ENCODE measurements at places on chromosomes 4 and X.

DNA sequence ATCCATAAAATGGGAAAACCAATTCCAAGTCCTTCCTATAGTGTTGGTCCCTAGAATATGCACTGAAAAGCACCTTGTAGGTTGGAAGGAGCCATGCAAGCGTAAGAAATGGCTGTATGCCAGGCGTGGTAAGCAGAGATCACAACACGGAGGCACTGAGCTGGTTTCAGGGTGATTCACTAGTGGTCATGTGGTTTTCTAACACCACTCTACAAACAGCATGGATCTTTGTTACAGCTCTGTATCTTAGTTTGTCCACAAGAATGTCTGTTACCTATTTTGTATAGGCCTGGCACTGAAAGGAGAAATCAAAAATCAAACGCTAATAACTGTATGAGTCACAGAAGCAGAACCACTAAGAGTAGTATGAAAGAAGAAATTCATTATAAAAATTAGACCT is 71.9 kb downstream of the MAGEB17 start:
- DNase-seq, result no peak

DNA sequence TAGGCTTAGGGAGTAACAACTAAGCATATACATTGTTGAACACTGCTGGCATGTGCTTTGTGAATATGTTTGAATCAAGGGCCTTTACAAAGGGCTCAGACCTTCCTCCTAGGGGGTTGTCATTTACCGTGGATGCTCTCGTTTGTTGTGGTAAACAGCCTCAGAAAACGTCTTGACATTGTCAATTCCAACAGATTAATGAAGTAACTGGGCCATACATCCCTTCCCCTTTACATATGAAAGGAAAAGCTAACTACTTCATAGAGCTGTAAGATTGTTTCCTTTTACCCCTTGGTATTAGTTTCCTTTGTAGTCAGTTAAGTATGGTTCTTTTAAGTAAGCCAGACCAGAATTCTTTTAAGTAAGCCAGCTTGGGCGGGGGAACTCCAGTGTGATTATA is 42.9 kb downstream of the FAT4 start:
- DNase-seq, result no peak

DNA sequence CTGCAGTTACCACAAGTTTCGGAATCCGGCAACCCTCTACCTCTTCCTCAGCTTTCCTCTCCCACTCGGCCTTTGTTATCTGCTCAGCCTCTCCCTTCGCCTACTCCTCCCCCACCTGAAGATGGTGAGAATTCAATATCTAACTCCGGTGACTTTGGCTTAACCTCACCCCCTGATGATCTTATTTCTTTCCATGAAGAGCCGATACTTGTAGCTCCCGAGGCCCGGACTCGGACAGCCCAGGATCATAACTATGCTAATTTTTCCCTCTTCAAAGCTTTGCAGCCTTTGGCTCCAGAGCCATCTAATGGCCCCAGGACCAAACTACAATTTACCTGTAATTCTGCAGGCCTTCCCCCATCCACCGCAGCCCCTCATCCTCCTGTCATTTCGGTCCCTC is 32.0 kb upstream of the MGST2 start:
- peak; percentile 45 for DNase-seq

- DNase-seq, result peak; percentile 69
Measured at GRCh38 chr4:186351668-186352194, 85.7 kb downstream of the F11 start.

GRCh38 chr4:39936565-39937418 is 40.9 kb downstream of the PDS5A start:
- no peak for DNase-seq

GRCh38 chr4:42399393-42399792 is 2.1 kb downstream of the SHISA3 start:
- DNase-seq, result no peak

DNA sequence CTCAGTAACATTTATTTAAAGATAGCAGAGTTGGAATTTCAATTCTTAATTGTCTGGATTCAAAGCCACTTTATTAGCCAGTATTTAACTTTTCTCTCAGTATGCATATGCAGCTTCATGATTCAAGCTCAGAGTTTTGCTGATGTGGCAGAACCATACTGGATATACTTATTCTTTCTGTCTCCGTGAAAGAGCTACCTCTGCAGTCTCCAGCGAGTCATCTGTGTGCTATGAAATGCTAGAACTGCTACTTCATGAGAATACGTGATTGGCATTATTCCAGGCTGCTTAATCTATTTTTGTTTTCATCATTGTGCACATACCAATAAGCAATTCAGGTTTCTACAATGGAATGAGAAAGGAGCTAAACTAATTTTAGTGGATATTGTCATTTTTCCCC is 743.7 kb downstream of the C4orf33 start:
- DNase-seq, result no peak

GRCh38 chr4:75189711-75190335 is 256.9 kb downstream of the PARM1 start:
- no peak for DNase-seq

- no peak for DNase-seq
Measured at GRCh38 chrX:112834031-112834845, 6.4 kb downstream of the AMOT start.

DNA sequence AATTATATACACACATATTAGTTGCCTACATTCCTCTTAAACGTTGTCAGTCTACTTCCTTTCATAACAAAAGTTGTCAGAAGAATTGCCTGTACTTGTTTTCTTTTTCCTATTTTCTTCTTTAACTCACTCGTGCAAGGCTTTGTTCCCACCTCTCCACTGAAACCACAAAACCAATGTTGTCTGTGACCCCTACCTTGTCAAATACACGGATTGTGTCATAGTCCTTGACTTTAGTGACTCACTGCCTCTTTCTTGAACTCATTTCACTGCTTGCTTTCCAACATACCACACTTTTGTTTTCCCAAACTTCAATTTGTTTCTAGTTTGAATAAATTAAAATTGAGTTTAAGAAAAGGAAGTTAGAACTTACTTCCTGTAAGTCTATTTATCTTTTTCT is 283.9 kb upstream of the AGA start:
- DNase-seq, result no peak

DNA sequence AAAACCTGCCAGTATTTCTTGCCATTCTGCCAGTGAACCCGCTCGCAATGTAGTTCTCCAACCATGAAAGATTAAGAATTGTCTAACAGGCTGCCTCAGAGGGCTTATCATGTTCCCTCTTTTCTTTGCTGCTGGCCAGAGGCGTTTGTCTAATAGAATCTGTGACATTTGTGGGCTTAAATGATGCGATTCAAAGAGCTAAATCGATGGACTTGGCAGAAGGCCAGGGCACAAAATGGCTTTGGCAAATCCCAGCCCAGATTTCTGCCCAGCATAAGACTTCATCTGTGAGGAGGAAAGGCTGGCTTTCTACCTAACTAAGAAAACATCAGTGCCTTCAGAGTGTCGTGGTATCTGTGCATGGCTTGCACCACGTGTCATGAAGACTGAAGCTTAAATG is 79.9 kb downstream of the TRPC5OS start:
- DNase-seq, result no peak

DNA sequence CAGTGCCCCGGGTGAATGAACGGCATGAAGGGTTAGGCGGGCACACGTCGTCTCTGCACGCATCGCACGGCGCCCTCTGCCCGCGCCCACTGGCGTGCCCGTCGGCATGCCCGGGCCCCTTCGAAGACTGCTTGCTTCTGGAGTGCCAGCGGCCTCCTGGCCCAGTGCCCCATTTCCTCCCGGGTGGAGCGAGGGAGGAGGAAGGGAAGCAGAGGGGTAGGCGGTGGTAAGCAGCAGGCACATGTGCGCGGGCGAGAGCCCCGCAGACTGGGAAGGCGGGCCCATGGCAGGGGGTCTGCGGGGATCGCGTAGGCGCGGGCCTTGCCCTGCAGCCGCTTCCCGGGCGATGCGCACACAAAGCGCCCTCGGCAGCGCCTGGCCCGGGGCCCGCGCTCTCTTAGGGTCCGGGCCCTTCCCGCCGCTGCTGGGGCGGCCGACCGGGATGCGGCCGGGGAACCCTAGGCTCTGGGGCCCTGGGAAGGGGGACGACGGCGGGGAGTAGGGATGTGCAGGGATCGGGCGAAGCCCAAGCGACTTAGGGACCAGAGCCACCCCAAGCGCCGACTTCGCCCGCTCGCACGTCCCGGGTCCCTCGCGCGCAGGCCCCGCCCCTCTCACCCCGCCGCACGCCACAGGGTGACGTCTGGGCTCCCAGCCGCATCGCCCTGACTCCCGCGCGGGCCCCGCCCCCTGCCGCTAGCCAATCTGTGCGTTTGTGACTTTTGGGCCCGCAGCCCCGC is 866 bp upstream of the EMD start:
- peak; percentile 56 for DNase-seq

DNA sequence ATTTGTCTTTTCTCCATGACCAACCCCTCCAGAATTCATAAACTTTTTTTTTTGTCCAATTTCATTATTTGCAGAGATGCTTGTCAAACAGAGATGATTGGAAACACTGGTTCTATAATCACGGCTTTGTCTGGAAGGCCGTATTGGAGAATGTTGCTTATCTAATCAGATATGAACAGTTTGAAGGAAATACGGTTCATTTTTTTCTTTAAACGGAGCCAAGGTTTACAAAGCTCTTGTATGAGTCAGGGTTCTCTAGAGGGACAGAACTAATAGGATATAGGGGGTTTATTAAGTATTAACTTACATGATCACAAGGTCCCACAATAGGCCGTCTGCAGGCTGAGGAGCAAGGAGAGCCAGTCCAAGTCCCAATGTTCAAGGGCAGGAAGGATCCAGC is 1415.8 kb downstream of the C4orf33 start:
- DNase-seq, result no peak

DNA sequence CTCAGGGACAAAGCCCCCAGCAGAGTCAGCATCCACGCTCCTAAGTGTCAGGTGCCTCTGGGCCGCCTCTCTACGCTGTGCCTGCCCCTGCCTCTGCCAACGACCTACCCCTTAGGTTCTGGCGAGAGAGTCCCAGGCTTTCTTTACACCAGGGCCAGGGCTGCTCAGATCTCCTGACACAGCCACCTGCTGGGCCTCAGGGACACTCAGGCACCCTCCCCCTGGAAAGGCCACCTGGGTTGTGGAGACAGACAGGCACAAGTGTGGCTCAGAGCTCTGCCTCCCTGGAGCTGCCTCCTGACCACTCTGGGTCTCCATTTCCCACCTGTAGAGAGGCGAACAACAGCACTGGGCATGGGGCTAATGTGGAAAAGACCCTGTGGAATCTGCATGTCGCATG is 90.0 kb upstream of the ADRA2C start:
- no peak for DNase-seq

DNA sequence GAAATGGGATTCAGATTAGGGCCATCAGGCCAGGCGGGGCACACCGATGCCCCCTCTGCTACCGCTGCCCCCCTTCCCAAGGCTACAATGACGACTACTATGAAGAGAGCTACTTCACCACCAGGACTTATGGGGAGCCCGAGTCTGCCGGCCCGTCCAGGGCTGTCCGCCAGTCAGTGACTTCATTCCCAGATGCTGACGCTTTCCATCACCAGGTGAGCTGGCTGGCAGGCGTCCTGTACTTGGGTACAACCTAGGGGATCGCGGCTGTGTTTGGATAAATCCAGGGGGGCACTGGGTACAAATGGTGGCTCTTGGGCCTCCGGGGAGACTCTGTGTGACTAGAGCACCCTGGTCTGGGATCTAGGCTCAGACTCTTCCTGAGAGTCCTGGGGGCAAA is 1.1 kb downstream of the EMD start:
- DNase-seq, result no peak

DNA sequence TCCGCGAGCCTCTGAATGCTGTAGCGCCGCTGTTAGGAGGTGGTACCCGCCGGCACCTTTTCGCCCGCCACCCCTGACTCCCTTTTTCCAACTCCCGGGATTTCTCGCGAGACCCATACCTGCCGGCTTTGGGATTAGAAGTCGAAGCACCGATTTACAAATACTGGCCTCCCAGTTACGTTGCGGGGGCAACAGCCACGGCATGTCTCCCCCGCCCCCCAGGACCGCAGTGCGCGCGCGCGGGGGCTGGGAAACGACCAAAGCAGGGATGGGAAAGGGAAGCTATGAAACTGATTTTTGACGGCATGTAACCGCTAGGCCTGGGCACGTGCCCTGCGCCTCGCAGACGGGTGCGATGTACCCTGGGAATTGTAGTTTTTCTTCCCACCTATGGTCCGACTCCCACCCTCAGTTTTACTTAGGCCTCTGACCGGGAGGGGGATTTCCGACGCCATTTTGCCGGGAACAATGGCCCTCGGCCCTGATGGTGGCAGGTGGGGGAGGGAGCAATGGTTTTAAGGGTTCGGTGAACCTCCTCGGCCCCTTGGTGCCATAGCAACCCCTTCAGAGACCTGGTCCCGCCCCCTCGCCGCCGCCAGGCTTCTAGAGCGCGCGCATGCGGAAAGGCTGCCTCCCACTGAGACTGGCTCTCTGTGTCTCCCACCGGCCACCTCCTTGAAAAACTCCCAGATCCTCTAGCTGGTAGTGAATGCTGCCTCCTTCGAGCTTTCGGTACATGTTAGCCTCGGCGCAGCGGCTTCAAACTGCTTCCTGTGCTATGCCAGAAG is 772 bp upstream of the WNK3 start:
- DNase-seq, result peak; percentile 88

DNA sequence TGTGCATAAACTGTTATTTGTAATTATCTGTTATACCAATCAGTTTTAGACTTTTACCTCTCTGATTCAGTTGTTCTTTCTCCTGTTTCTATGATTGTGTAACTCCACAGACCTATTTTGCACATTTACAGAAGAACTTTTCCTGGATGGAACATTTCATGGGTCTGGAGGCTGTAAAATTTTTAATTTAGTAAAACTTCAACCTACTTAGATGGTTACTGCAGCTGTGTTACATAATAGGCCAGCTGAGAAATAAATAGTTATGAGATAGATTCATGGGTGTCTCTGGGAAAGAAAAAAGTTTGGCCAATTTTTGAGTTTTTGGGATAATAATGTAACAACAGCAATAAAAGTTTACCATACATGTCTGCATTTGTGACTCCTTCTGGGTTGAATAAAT is 253.5 kb downstream of the ARHGAP24 start:
- no peak for DNase-seq

GRCh38 chr4:74625981-74626380 is 168.3 kb downstream of the BTC start:
- no peak for DNase-seq

DNA sequence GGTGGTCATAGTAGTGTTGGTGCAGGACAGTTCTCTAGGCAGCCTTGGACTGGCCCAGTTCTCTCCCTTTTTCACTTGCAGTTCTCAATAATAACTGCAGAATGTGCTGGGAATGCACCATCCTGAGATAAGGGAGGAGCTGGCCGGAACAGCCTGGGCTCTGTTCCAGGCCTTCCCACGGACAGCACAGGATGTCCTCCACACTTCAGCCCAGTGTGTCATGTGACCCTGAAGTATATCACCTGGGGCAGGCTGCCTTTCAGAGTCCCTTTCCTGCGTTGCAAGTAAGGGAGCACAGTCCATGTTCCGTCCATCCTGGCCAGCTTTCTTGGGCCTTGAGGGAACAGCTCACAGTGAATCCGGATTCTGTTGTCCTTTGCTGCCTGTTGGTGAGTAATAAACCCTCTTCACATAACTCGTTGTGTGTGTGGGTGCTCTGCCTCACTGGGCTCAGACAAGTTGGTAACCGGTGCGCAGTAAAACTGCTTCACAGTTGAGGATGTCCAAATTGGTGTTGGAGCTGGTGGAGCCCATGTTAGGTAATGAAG is 32.3 kb upstream of the BBS12 start:
- peak; percentile 0 for DNase-seq

Data from NCI-H146 (cell line).